Activated naive CD8-positive, alpha-beta T cell treated with anti-CD3 and anti-CD28 coated beads for 36 hours (primary cell): ENCODE measurements at places on chromosomes 11 and 22.

GRCh38 chr22:23036684-23037428 lies 33.5 kb upstream of the GNAZ start:
- no peak for DNase-seq

DNA sequence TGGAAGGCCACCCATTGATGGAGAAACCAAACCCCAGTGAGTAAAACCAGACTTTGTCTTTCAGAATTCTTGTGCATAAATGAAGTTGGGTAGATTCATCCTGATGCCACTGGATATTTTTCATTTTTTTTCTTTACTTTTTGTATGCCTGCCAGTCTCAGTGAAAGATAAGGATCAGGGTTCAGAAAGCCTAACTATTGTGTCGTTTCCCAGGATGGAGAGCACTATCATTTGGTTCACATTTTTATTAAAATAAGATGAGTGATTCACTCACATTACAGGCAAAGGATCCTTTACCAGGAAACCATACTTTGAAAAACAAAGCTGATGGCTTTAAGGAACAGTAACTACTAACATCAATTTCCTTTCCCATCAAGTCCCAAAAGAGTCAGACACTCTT lies 52.0 kb downstream of the ARFGAP2 start:
- DNase-seq = no peak

GRCh38 chr11:69010361-69010891 lies 2.6 kb downstream of the MRGPRF start:
- no peak for DNase-seq

GRCh38 chr11:48037709-48038468 lies 57.5 kb downstream of the PTPRJ start:
- DNase-seq = no peak

GRCh38 chr11:47166368-47166767 lies 10.3 kb downstream of the ARFGAP2 start:
- no peak for DNase-seq

DNA sequence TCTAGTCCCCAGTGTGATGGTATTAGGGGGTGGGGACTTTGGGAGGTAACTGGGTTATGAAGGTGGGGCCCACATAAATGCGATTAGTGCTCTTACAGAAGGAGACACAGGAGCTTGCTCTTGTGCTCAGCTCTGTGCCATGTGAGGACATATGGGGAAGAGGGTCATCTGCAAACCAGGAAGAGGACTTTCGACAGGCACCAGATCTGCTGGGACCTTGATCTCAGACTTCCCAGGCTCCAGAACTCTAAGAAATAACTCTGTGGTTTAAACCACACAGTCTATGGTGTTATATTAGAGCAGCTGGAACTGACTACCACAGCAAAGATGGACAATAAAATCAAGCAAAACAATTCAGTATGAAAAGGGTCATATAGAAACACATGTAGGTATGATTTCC lies 26.7 kb downstream of the NNMT start:
- DNase-seq = no peak

DNA sequence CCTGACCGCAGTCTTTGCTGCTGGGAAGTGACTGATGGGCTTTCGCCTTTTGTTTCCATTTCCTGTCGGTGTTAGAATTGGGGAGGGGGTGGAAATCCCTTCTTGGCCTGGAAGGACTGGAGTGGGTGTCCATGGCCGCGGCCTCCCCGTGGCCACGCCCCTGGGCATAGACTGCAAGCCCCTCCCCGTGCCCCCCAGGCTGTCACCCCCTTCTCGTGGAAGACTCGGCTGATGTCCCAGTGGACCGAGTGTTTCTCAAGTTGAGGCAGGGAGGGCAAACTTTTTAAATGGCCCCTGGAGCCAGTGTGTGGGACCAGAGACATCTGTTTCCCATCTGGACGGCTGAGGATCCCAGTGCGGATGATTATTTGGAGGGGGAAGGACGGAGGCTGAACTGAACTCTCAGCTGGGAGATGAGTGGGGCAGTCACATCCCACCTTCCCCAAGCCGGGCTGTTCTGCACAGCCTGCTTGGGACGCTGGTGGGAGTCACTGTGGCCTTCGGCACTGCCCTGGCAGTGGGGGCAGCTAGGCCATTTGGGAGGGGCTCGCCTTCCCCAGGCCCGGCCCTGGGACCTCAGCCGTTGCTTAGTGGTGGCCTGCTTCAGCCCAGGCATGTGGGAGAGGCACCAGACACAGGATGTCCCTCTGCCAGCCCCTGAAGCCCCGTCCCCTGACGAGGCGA lies 1.6 kb downstream of the CD81 start:
- DNase-seq = no peak

DNA sequence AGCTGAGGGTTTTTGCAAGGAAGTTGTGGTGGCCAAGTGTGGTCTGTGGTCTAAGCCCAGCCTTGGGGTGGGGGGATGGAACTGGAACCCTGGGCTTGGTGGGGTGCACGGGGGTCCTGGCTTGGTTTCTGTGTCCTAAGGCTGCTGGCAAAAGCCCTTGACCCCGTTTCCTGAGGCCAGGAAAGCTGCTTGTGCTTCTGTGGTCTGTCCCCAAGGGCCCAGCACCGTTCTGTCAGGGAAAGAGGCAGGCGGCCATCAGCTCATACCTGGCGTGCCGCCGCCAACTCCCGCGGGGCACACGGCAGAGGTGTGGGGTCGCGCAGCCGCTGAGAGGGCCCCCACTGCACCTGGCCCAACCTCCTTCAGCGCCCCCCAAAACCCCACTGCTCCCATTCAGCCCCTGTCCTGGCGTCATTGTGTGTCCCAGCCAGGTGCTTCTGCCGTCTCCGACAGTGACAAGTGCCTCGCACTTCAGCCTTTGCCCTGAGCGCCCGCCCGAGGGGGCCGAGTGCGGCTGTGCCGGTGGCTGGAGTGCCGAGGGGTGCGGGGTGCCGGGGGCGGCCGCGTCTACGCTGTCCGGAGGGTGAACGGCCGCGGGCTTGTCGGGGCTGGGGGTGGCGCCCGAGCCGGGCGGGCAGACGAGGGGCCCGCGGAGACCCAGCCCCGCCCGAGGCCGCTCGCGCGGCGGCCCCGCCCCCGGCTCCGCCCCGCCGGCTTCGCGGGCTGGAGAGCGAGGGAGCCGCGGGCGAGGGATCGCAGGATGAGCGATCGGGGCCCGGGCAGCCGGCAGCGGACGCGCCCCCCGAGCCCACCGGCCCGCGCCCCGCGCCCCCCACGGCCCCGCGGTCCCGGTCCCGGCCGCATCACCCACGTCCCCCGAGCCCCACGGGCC lies at the start of gene CNIH2:
TSS of gene CNIH2 (plus strand) at position 705 of the 892 bp plus-strand sequence. CDS start 282 bp downstream, outside the sequence.
- peak; percentile 64 for DNase-seq

DNA sequence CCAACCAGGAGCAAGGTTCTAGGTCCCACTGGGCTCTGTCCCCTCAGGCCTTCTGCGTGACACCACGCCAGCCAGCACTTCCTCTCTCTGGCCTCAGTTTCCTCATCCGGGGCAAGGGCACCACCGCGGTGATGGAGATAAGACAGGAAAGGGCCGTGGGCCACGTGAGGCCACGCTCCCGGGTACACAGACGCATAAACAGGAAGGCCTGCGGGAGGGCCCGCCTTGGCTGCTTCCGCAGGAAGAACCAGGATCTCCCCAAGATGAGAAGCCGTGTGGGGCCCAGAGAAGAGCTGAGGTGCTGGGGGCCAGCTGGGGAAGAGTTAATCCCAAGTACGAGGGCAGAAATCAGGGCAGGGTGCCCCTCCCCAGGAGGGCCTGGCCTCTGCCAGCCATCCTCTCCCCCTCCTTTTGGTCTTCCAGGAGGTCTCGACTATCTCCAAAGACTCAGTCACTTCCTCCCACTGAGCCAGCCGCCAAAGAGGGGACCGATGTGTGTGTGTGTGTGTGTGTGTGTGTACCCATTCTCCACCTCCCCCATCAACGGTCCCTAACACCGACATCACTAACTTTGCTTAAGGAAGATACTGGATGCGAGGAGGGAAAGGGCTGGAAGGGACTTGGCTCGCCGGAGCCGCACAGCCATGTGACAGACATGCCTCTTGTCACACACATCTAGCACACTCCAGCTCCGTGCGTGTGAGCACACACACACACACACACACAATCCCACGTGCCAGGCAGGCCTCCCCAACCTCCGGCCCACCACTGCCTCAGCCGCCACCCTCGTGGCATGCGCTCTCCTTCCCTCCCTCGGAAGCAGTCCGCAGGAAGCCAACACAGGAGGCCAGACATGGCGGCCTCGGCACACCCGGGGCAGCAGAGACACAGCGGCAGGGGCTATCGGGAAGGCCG lies 1.4 kb downstream of the MFNG start:
- peak; percentile 84 for DNase-seq

DNA sequence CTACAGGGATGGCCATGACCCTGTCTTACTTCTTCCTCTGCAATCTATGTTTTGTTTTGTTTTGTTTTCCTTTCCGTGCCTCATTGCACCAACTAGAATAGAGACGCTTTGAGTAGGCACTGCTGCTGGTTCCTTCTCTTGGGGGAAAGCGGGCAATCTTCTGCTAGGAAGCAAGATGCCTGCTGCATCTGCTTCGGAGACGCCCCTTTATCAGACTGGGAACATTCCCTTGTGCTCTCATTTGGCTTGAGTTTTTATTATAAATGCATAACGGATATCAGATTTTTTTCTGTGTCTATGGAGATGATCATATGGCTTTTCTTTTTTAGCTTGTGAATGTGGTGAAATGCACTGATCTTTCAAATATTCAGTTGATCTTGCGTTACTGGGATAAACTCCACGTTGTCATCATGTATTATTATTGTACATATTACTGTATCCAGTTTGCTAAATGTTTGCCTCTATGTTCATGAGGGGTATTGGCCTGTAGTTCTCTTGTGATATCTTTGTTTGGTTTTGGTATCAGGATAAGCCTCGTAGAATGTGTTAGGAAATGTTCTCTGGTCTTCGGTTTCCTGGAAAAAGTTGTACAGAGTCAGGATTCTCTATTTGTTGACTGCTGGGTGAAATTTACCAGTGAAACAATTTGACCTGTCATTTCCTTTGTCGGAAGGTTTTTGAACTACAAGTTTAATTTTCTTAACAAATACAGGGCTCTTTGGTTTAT lies 23.4 kb upstream of the KRTAP5-6 start:
- no peak for DNase-seq

DNA sequence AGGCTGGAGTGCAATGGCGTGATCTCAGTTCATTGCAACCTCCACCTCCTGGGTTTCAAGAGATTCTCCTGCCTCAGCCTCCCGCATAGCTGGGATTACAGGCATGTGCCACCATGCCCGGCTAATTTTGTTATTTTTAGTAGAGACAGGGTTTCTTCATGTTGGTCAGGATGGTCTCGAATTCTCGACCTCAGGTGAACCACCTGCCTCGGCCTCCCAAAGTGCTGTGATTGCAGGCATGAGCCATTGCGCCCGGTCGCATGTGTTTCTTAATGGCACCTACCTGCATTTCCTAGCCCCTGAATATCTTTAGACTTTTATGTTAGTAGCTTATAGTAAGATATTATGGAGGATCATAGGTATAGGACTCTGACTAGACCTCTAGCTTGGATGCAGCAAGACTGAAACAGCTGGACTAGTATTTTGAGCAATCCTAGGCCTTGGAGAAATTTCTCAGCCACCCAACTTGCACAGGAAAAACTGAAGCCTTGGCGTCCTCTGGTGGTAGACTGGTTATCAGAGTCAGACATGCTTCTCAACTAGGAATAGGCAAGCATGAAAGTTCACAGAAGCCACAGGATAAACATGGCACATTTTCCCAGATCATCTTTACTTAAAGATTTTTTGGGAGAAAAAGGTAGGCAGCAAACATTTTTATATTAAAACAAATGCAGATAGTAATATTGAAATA lies 22.7 kb upstream of the C1QTNF4 start:
- no peak for DNase-seq

DNA sequence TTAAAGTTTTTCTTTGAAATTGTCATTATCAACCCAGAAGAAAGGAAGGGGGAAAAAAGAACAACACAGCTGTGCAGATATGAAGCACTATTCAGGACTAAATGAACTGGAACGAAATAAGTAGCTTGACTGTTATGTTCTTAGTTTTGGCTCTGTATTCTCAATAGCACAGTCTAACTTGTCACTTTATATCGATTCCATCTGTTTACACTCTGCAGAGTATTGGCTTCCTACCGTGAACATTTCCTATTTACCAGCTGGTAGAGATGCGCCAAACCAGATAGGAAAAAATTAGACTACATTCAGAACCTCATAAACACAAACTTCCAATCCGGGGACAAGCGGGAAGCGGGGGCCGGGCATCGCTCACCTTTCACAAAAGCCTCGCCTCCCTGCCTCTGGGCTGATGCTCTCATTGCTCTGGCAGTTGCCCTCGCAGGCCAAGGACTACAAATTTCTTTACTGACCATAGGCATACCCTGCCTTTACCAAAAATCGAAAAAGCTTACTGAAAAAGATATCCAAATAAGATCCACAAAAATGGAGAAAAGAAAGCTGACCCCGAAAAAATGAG lies 66.2 kb downstream of the EFCAB6 start:
- no peak for DNase-seq

GRCh38 chr22:33842421-33843094 lies 77.7 kb downstream of the LARGE1 start:
- no peak for DNase-seq

GRCh38 chr11:14065681-14066080 lies 103.2 kb downstream of the SPON1 start:
- DNase-seq = no peak

DNA sequence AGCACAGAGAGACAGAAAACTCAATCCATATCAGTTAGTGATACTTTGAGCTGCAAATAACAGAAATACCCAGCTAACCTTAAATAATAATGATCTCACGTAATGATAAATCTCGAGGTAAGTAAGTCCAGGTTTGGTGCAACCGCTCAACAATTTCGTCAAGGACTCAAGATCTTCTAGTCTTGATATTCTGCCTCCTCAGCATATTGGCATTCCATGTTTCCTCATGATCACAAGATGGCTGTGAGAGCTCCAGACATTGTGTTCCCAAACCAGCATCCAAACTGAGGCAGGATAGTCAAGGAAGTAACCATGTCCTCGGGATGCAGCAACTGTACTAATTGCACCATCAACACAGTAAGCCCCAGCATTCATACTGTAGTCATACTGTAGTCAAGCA lies 7.5 kb upstream of the LARGE1 start:
- DNase-seq = no peak

DNA sequence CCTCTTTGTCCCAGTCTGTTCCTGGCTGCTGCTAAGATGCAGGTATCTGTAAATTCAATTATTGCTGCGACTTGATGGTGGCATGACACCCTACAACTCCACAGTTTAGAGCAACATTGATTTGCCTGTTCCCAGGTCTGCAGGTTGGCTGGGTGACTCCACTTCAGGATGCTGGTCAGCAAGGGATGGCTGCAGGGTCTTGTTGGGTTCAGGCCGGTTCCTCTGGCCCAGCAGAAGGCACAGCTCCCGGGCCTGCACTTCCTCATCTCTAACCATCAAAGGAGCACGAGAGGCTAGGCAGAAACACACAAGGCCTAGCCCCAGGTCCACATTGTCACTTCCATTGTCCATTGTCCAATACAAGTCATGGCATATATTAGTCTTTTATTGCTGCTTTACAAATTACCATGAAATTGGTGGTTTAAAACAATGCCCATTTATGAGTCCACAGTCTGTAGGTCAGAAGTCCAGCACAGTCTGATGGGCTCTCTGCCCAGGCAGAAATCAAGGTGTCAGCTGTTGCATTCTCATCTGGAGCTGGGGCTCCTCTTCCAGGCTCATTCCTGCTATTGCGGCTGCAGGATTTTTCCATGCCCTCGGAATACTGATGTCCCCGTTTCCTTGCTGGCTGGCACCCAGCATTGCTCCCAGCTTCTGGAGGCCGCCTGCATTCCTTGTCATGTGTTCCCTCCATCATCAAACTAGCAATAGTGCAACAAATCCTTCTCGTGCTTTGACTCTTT lies 96.6 kb upstream of the LMO1 start:
- DNase-seq = no peak

- DNase-seq = no peak
Observed at GRCh38 chr22:20198557-20199319, 47.9 kb upstream of the CCDC188 start.
